ENCODE measurements at places on chromosomes 6 and 20. TPM values are rescaled to one million over a fixed set of nuclear protein-coding genes. Genes with fewer than 3 reads are reported as not detected.

The TAAR5 gene
- total RNA-seq: not detected

The NHSL1 gene
- 0.08 TPM for total RNA-seq

The TMC2 gene
- not detected for total RNA-seq

The IL20RA gene
- not detected for total RNA-seq

The C6orf132 gene
- total RNA-seq: not detected

The DUSP15 gene
- total RNA-seq: not detected

The MAPK13 gene
- total RNA-seq: 63.5 TPM

The OR2J3 gene
- total RNA-seq: not detected
